ENCODE measurements at places on chromosomes 4 and X. TPM values are rescaled to one million over a fixed set of nuclear protein-coding genes. Genes with fewer than 3 reads are reported as not detected.

DNA sequence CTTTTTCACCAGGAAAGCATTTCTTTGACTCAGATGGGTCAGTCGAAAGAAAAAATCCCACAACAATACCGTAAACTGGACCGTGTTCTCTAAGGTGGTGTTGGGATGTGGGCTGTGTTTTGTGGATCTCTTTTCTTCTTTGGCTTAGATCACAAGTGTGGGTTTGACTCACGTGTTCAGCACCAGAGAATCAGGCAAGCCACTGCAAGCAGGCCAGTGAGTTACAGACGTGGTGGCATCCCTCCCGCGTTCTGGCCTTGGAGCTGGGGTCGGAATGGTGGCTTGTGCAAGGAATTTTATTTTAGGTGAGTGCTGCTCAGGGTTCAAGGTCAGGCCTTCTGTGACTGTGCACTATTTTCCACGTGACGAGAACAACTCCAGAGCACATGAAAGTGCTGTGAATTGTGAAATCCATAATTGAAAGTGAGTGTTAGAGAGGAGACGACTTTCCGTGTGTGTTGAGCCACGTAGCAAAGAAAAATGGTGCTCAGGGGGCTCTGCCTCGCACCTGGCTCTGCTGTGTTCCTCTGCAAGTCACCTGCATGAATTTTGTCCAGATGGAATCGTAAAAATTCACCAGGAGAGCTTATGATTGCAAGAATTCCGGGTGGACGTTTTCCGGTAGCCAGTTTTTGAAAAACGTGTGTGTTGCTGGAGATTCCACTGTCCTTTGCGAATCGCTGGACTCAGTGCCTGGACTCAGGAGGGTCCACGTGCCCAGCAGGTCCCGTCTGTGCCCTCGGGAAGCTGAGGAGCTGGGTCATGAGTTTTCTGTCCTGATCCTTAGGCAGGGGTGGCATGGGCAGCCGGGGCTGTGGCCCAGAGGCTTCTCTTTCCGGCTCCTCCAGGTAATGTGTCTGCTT, 33.6 kb upstream of the HGFAC start:
- peak overlapping the region; percentile 71 for H3K27ac ChIP-seq
- peak; percentile 84 for DNase-seq
- peaks cover 9% of the 10 kb centered on the region for H3K4me1 ChIP-seq
- H3K27me3 ChIP-seq = no peaks in the 10 kb centered on the region

The CXCL5 gene
- total RNA-seq = 0.10 TPM

The HGFAC gene
- total RNA-seq = 0.22 TPM

DNA sequence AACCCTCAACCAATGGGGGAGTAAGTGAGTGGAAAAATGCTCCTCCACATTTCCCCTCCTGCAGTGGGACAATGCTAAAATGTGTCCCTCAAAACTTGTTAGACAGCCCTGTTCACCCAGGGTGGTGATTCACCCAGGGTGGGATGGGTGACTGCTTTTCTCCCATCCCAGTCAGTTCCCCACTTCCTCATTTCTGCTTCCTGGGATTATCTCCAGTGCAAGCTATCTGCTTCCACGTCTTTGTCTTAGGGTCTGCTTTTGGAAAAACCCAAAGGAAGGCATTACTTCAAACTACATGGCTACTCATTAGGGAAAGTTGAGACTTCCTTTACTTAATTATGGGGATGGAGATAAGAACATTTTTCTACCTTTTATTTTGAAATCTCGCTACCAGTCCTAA, 45.5 kb downstream of the ETNPPL start:
- H3K27me3 ChIP-seq = no peaks in the 10 kb centered on the region
- no peak overlapping the region for H3K27ac ChIP-seq
- no peak overlapping the region for H3K4me3 ChIP-seq
- H3K4me1 ChIP-seq = no peaks in the 10 kb centered on the region
- H3K36me3 ChIP-seq = no peaks in the 10 kb centered on the region

DNA sequence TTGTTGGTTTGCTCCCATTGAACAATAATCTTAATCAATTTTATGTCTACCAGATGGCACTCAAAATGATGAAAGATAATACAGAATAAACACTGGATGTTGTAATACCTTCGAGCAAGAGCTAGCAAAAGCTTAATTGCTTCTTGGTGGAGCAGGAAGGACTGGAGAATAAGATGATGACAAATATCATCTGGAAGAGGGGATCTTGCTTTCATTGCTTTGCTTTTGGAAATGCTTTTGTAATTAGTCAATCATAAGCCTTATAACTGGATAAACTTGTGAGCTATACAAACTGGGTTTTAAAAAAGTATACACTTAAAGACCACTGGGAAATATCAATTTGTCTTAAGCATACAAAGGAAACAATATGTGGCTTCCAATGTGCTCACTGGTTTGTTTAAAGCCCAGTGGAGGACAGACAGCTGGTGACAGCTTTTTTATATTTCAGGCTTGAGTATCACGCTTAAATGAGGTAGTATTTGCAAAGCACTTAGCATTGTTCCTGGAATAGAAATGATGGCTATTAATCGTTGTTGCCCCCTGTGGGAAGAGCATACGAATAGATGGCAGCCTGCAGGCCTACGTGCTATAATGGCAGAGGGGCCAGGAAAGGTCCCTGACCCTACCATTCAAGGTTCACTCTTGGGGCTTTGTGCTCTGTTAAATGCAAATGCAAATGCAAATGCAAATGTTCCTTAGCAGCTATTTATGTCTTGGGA, 61.2 kb downstream of the TMEM150C start:
- H3K27me3 ChIP-seq = no peaks in the 10 kb centered on the region
- no peaks in the 10 kb centered on the region for H3K4me1 ChIP-seq
- no peak overlapping the region for H3K4me3 ChIP-seq
- no peaks in the 10 kb centered on the region for H3K36me3 ChIP-seq
- H3K27ac ChIP-seq = no peak overlapping the region

- no peaks in the 10 kb centered on the region for H3K4me1 ChIP-seq
- no peak overlapping the region for H3K27ac ChIP-seq
- no peak for DNase-seq
- no peaks in the 10 kb centered on the region for H3K27me3 ChIP-seq
- H3K36me3 ChIP-seq = no peaks in the 10 kb centered on the region
- H3K4me3 ChIP-seq = no peak overlapping the region
These were observed 275.7 kb downstream of the STPG2 start for GRCh38 chr4:97867557-97868091.

GRCh38 chr4:82099928-82100579, 273.7 kb downstream of the HNRNPD start:
- no peaks in the 10 kb centered on the region for H3K36me3 ChIP-seq
- no peak for DNase-seq
- no peaks in the 10 kb centered on the region for H3K27me3 ChIP-seq
- no peak overlapping the region for H3K27ac ChIP-seq
- H3K4me1 ChIP-seq = no peaks in the 10 kb centered on the region
- H3K4me3 ChIP-seq = no peak overlapping the region

- no peaks in the 10 kb centered on the region for H3K27me3 ChIP-seq
- no peak for DNase-seq
- no peaks in the 10 kb centered on the region for H3K4me1 ChIP-seq
- H3K27ac ChIP-seq = no peak overlapping the region
- H3K36me3 ChIP-seq = no peaks in the 10 kb centered on the region
These were observed 5.8 kb downstream of the UGT2B4 start for GRCh38 chr4:69489856-69490255.

The DCAF12L1 gene
- 1.1 TPM for total RNA-seq

DNA sequence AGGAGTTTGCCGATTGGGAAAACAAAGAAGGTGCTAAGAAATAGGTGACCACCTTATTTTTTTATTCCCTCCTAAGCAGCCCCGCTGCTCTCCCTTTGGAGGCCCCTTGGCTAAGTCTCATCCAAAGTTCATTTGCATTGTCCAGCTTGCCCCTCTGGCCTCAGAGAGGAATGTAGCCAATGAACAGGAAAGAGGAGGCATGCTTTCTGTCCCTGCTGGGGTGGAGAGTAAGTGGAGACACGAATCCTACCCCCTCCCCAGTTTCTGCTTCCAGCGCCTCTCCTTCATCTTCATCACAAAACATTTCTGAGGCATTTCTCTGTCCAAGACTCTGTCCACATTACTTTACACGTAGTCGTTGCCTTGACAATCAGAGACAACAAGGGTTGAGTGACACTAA, 38.7 kb downstream of the NLGN3 start:
- H3K27ac ChIP-seq = no peak overlapping the region
- no peaks in the 10 kb centered on the region for H3K4me1 ChIP-seq
- no peaks in the 10 kb centered on the region for H3K36me3 ChIP-seq
- H3K4me3 ChIP-seq = no peak overlapping the region
- no peak for DNase-seq

GRCh38 chr4:33116871-33117270, 2396.7 kb downstream of the PCDH7 start:
- no peaks in the 10 kb centered on the region for H3K4me1 ChIP-seq
- H3K36me3 ChIP-seq = no peaks in the 10 kb centered on the region
- no peaks in the 10 kb centered on the region for H3K27me3 ChIP-seq
- H3K27ac ChIP-seq = no peak overlapping the region

The ZFP42 gene
- not detected for total RNA-seq

- H3K36me3 ChIP-seq = no peaks in the 10 kb centered on the region
- no peak overlapping the region for H3K27ac ChIP-seq
- H3K4me3 ChIP-seq = no peak overlapping the region
- no peak for DNase-seq
- no peaks in the 10 kb centered on the region for H3K4me1 ChIP-seq
These were observed 550.5 kb upstream of the SMIM31 start for GRCh38 chr4:164203476-164203875.

GRCh38 chrX:103066606-103067005, 2.6 kb upstream of the BEX1 start:
- DNase-seq = no peak
- no peaks in the 10 kb centered on the region for H3K4me1 ChIP-seq
- no peak overlapping the region for H3K27ac ChIP-seq

DNA sequence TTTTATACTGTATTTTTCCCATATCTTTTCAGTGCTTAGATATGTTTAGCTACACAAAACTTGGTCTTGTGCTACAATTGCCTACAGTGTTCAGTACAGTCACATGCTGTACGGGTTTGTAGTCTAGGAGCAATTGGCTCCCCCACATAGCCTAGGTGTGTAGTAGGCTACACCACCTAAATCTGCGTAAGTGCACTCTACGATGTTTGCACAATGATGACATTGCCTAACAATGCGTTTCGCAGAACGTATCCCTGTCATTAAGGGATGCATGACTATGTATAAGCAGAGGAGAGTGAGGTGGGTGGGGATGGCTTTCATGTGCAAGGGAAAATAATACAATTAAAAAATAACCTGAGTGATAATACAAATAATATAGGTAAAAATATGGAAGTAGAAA, 131.4 kb downstream of the GBA3 start:
- DNase-seq = no peak
- no peak overlapping the region for H3K27ac ChIP-seq
- no peaks in the 10 kb centered on the region for H3K4me1 ChIP-seq
- H3K4me3 ChIP-seq = no peak overlapping the region

- H3K27ac ChIP-seq = no peak overlapping the region
- no peaks in the 10 kb centered on the region for H3K27me3 ChIP-seq
- no peaks in the 10 kb centered on the region for H3K36me3 ChIP-seq
These were observed 15.2 kb upstream of the HMX1 start for GRCh38 chr4:8886612-8887406.

GRCh38 chr4:3341760-3342159, 48.9 kb downstream of the RGS12 start:
- H3K27me3 ChIP-seq = no peaks in the 10 kb centered on the region
- no peak overlapping the region for H3K4me3 ChIP-seq

DNA sequence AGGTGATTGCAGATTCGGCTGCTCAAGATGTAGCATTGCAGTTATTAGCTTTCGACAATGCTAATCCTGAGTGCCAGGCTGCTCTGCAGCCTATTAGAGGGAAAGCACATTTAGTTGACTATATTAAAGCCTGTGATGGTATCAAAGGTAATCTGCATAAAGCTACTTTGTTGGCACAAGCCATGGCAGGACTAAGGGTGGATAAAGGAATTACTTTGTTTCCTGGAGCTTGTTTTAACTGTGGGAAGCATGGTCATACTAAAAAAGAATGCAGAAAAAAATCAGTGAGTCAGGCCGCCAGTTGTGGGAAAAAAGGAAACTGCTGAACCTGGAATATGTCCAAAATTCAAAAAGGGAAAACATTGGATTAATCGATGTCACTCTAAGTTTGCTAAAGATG, 154.9 kb upstream of the TECRL start:
- H3K4me1 ChIP-seq = no peaks in the 10 kb centered on the region
- DNase-seq = no peak
- no peaks in the 10 kb centered on the region for H3K36me3 ChIP-seq
- no peak overlapping the region for H3K27ac ChIP-seq
- H3K27me3 ChIP-seq = no peaks in the 10 kb centered on the region
- no peak overlapping the region for H3K4me3 ChIP-seq

DNA sequence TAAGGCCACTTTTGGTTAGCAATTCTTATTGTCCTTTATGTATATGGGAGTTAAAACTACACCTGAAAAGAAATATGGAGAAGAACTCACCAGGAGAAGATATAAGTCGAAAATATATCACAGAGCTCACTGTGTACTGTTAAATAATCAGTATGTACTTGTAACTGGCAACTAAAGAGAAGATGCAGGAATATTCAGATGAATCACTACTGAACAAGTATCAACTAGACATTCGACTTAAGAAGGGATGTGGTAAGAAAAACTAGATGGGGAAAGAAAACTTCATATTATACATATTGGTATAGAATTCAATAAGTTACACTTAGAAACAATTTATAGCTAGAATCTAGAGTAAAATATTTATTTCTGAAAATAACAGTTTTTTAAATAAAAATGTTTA, 230.0 kb downstream of the CAMK2D start:
- no peaks in the 10 kb centered on the region for H3K27me3 ChIP-seq
- H3K4me3 ChIP-seq = no peak overlapping the region
- no peaks in the 10 kb centered on the region for H3K36me3 ChIP-seq
- no peaks in the 10 kb centered on the region for H3K4me1 ChIP-seq
- DNase-seq = no peak

DNA sequence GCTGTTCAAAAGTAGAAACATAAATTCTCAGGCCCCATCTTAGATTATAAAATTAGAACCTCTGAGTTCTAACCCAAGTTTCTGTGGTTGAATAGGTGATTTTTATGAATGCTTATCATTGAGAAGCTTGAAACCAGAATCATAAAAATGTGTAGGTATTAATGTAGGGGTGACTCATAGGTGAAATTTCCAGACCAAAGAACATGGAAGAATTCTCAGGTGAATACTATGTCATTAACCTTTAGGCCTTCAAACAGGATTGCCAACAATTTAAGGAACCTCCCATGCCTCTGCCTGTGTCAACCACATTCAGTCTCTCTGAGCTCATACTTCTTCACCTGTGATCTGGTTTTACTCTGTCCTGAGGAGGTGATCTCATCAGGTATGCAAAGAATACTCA, 177.8 kb downstream of the NPFFR2 start:
- DNase-seq = no peak
- no peaks in the 10 kb centered on the region for H3K36me3 ChIP-seq
- no peak overlapping the region for H3K27ac ChIP-seq
- H3K27me3 ChIP-seq = no peaks in the 10 kb centered on the region

The VCX3B gene
- total RNA-seq = not detected

DNA sequence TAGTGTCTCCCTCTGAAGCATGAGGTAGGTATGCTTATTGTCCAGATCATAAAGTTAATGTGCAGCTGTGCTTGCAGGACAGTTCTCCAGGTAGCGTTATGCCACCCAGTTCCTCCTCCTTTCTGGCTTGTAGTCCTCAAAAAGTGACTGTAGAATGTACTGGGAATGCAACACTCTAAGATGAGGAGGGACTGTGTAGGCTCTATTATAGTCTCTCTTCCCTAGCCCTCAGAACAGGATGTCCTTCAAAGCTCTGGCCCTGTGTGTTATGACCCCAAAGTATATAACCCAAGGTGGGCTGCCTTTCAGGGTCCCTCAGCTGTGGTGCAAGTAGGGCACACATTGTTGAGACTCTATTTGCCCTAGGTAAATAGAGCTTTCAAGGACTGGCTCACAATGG, 20.8 kb upstream of the MANBA start:
- no peak overlapping the region for H3K27ac ChIP-seq
- no peak overlapping the region for H3K4me3 ChIP-seq
- DNase-seq = no peak
- no peaks in the 10 kb centered on the region for H3K36me3 ChIP-seq
- H3K27me3 ChIP-seq = no peaks in the 10 kb centered on the region
